Activated B cell treated with CpG ODN at 0.5 μM for 24 hours (primary cell): ENCODE measurements at places on chromosomes 3 and 15.

GRCh38 chr3:128573707-128574162 lies 76.9 kb downstream of the RPN1 start:
- DNase-seq = no peak

DNA sequence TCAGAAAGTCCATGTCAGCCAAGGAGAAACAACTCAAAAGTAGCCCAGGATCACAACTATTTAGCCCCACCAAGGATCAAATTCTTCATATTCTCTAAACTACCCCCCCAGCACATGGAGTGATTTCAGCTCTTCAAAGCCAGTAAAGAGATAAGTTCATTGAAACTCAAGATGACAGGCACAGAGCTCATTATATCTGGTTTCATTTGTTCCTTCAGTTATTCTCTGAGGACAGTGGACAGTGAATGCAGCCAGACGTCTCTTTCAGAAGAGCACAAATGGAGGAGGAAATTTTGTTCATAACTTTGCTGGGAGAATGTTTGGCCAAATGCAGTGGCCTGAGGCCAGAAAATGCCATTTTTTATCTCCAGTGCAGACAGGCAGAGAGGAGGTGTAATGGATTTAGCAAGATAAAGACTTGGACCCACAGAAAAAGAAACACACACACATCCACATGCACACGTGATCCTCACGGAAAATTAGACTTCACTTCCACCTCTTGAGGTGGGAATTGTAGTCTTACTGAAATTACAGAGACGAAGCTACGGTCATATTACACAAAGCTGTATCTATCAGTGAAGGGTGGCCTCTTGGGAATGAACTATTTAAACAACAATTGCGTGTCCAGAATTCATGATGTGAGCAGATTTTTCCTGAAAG lies 64.6 kb downstream of the HES1 start:
- no peak for DNase-seq

DNA sequence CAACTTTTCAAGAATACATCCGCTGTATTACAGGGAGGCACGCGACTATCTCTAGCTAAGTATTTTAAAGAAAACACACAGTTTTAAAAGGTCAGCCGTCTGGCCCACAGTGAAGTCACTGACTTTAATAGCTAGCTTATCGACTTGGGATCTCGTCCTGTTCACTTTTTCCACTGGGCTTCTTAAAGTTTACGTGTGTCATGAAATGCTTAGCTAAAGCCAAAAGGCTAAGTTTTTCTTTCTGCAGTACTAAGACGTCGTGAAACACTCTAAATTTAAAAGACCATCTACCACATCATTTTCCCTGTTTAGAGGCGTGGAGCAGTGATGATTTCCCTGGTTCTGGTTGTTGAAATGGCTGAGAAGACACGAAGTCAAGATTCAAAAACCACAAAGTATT lies 27.1 kb downstream of the LRIG1 start:
- DNase-seq = no peak

DNA sequence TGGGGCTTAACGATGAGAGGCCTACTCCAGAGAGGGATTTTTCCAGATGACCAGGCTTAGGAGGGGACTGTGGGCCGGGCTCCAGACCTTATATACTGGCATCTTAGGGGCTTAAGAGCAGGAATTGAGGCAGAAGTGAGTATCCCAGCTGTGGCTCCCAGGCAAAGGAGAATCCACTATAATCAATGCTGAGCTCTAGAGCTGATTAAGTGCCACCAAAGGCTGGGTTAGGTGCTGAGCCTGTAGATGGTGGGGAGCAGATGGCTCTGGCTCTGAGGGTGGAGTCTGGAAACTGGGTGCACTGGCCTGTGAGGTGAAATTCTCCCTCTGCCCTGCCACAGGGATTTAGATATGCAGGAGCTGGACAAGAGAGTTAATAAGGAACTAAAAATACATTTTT lies 23.2 kb downstream of the IRAK2 start:
- no peak for DNase-seq

GRCh38 chr3:48112813-48113212 lies 75.4 kb downstream of the CDC25A start:
- no peak for DNase-seq

DNA sequence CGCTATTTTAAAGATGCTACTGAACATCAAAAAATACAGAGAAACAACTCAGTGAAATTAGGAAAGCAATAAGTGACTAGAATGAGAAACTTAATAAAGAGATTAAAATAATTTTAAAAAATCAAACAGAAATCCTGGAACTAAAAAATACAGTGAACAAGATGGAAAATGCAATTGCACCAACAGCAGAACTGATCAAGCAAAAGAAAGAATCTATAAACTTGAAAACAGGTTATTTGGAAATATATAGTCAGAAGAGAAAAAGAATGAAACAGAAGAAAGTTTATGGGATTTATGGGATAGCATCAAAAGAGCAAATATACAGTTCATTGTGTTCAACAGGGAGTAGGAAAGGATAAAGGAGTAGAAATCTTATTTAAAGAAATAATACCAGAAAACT lies 53.3 kb downstream of the MEX3B start:
- no peak for DNase-seq

- no peak for DNase-seq
Measured at GRCh38 chr3:57031631-57032541, 28.6 kb upstream of the SPATA12 start.

GRCh38 chr3:70800951-70801350 lies 488.5 kb upstream of the MDFIC2 start:
- no peak for DNase-seq

GRCh38 chr15:69317392-69317841 lies 18.7 kb downstream of the PAQR5 start:
- no peak for DNase-seq

- DNase-seq = no peak
Measured at GRCh38 chr15:50933341-50933740, 24.9 kb downstream of the AP4E1 start.

DNA sequence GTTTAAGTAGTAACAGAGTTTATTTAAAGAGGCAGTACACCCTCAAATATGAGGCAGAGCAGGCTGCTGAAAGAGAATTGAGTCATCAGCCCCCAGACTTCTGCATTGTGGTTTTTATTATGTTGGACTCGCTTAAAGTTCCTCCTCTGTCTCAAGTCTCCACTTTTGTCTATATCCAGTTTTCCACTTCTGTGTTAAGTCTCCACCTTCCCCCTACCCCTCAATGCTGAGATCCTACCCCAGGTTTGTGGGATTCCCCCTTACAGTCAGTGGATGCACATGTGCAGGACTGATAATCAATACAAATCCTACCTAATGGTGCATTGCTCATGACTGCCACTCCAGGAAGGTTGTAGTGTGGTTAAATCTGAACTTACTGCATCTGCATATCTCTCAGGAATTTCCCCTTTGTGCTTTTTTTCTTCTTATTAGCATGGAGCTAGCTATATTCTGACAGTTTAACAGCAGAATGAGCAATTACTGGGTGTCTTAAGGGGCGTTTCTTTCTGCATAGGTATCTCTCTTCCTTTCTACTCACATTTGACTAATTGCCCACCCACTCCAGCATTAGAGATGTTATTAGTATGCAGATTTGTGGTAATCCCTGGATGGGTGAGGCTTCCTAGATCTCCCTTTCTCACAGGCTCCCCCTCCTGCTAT lies 11.9 kb upstream of the CD200R1L start:
- peak; percentile 32 for DNase-seq

- DNase-seq = no peak
Measured at GRCh38 chr3:15934389-15935195, 136.8 kb upstream of the ANKRD28 start.

DNA sequence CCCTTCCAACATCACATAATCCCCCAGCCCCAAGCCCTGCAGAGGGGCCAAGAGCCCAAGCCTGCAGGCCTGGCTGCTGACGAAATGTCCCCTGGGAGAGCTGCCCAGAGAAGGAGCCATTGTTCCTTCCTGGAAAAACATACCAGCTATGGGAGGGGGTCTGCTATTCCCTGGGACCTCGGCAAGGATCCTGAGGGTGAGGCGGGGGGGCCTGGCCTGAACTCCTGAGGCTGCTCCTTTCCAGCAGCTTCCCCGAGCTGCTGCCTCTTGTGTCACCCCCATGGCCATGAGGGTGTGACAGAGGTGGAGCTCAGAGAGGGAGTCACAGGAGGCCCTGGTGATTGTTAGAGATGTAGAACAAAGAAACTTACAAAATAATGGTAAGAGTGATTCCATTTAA lies 12.9 kb downstream of the LOXL1 start:
- no peak for DNase-seq

GRCh38 chr3:67653425-67654098 lies 850 bp downstream of the SUCLG2 start:
- DNase-seq = no peak
